ENCODE measurements at places on chromosomes 3 and 15.

- DNase-seq: no peak
Measured at GRCh38 chr3:111976254-111976653, 2.6 kb upstream of the ABHD10 start.

GRCh38 chr3:107496855-107497254 is 25.9 kb upstream of the BBX start:
- no peak for DNase-seq

GRCh38 chr15:67785431-67785830 is 39.9 kb upstream of the SKOR1 start:
- no peak for DNase-seq

- no peak for DNase-seq
Measured at GRCh38 chr3:85790445-85791030, 831.7 kb downstream of the CADM2 start.

DNA sequence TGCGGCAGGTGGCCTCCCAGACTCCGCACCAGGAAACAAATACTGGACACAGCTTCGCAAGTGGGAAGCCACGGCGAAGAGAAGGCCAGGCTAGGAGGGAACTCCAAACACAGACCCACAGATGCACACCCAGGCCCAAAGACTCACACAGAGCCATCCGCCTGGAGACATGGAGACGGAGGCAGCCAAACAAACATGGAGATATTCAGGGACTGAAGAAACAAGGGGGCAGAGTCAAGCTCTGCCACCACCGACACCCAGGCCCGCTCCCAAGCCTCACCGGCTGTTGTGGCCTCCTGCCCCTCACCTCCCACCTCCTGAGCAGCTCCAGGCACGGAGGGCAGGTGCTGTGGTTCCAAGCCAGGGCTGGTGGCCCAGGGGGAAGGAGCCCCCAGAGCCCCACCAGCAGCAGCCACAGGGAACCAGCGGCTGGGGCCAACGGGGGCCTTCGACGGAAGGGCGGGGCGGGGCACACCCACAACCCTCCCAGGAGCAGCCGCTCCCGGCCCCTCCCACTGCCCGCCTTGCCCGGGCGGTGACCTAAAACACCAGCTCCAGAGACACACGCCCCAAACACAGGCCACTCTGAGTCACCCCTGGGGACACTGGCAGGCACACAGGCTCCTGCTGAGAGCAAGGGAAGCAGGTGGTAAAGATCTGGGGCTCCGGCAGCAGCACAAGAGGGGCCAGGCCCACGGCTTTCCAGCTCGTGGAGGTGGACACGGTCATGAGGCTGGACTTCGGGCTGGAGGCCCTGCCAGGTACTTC is 31.9 kb downstream of the TNK2 start:
- DNase-seq: no peak

DNA sequence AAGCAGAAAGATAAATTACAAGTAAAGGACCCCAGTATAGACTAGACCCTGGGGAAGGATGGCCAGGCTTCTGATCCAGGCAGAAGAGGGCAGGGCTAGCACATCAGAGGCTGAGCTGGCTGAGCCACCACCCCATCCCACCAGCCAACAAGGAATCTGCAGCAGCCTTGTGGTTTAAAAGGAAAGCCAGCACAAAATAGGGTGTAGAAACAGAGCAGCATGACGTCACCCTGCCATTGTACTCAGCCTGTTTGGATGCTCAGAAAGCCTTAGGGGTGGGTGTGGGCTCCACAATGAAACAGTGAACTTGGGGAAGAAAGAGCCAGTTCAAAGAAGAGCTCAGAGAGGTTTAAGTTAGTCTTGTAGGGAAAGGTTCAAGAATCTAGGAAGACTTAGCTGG is 28.2 kb downstream of the DUOX1 start:
- no peak for DNase-seq

- no peak for DNase-seq
Measured at GRCh38 chr3:99532246-99532645, 106.1 kb upstream of the COL8A1 start.

DNA sequence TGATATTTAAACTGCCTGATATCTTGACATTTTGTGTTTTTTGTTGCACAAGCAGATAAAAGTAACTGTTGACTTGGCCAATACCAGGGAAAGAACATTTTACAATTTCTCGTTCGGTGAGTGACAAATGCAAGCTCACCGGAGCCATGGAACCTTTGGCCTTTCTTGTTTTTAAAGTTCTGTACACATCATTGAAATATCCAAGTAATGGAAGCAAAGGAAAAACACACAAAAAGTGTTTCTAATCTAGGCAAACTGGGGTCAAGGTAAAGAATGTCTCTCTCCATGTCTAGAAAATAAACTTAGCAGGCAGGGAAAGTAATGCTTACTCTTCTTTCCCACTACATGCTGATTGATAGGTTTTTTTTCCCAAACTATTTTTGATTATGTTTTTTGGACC is 27.8 kb downstream of the SPTSSB start:
- DNase-seq: no peak

DNA sequence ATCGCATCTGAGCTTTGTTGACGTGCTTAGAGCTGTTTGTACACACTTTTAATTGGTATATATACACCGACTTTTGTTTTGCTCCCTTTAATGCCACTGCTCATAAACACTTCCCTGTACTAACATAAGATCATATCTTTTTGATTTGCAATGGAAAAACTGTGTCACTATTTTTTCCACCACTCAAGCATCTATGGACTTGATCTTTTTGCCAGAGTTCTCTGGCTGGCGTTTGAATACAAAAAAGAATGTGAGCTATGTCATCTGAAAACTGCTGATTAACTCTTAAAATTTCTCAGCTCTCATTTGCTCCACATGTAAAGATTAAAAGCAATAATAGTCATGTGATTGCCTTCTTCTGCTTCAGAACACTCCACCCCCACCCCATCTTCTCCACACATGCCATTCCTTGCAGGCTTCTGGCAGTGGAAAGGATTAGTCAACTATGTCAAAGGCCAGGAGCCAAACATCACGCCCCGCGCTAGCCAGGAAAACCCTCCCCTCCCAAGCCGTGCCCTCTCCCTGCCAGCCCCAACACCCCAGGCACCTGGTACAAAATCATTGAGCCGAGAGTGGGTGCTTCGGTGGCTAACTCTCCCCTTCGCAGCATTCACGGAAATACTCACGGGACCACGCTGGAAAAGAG is 123.4 kb upstream of the MEF2A start:
- no peak for DNase-seq

DNA sequence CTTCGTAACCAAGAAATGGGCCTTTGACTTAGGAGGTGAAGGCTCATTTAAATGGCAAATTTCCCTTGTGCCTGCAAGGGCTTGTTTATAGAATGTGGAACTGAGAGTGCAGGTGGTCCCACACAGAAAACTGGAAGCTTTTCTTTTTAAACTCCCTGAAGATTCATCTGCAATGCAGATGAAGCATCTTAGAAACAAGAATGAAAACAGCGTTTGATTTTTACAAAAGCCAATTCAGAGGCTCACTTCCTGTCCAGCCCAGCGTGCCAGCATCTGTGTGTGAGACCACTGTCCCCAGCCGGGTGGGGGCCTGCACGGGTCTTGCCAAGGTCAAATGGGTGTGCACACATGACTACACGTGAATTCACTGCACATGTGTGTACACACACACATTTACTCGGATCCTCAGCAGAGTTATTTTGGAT is 94.7 kb downstream of the LINGO1 start:
- DNase-seq: no peak

GRCh38 chr3:69090021-69090420 is 5.3 kb downstream of the ARL6IP5 start:
- DNase-seq: no peak

DNA sequence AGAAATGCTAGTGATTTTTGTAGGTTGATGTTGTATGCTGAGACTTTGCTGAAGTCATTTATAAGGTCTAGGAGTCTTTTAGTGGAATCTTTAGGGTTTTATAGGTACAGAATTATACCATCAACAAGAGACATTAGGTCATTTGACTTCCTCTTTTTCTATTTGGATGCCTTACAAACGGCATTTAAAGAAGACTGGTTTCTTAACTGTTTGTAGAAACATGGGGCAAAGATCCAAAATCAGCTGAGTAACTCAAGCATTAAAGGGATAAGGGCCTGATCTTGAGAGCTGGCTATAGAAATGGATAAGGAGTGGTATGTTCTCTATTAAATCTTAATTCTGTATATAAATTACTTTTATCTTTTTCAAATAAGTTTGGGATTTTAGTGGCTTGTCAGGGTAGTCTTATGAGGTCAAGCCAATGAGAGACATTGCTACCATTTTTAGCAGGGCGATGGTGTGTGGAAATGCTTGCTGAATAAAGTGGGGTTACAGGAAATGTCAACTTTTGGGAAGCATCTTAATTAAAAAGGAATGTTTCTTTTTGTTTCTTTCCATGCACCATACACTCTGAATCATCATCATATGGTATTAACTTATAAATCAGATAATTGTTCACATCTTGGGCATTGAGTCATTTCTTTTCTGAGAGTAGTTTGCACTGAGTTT is 197.7 kb upstream of the GBE1 start:
- DNase-seq: no peak

GRCh38 chr3:118108769-118109168 is 925.9 kb downstream of the IGSF11 start:
- no peak for DNase-seq

DNA sequence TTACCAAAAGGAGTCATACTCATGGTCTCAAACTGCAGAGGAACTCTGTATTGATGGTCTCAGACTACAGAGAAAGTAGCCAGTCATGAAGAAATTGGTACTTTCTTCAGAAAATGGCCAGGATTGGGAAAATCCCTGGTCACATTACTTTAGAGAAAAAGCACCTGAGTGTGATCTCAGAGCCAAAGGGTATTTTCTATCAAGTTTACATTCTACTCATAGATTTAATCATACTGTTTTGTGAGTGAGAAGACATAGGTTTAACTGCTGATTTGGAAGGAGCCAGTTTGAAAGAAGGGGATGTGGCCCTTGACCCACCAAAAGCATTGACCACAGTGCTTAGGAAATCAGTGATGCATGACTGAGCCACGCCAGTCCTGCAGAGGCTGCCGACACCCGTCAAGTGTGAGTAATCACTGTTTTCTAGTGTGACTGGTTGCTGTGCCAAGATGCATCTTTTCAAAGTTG is 203.6 kb downstream of the AKAP13 start:
- DNase-seq: no peak

DNA sequence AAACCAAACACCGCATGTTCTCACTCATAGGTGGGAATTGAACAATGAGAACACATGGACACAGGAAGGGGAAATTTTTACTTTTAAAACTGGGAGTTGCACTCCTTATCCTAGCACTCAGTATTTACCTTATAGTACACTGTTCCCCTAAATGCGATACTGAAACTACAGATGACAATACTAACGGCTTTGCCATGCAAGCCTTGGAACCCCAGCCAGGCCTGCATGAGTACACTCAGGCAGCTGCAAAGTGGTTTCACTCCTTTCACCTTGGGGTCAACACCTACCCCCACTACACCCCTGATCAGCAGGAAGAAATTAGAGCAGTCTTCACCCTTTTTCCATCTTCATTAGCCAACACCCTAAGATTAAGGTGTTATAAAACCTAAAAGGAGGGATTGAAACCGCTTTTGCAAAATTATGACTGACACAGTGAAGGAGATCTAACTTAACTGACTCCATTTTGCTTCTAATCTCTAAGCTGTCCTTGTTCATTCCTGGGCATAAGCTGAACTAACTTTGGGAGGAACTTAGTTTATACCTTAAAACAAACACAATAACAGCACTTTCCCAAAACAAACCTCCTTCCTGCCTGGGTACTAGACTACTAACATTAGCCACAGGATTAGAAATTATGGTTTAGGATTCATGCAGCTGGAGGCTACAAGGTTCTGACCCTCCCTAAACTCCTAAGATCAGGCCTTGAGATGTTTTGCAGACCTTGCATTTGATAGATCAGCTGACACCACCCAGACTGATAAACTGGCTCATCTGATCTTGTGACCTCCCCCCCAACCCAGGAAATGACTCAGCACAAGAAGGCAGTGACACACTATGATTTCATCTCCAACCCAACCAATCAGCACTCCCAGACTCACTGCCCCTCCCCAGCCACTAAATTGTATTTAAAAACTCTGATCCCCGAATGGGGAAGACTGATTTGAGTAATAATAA is 452.1 kb upstream of the PPP2R3A start:
- no peak for DNase-seq

GRCh38 chr3:102941786-102942185 is 507.0 kb downstream of the ZPLD1 start:
- no peak for DNase-seq

GRCh38 chr15:56098195-56098863 is 104.9 kb upstream of the NEDD4 start:
- DNase-seq: no peak

GRCh38 chr15:38930851-38931572 is 366.4 kb upstream of the RASGRP1 start:
- DNase-seq: no peak

DNA sequence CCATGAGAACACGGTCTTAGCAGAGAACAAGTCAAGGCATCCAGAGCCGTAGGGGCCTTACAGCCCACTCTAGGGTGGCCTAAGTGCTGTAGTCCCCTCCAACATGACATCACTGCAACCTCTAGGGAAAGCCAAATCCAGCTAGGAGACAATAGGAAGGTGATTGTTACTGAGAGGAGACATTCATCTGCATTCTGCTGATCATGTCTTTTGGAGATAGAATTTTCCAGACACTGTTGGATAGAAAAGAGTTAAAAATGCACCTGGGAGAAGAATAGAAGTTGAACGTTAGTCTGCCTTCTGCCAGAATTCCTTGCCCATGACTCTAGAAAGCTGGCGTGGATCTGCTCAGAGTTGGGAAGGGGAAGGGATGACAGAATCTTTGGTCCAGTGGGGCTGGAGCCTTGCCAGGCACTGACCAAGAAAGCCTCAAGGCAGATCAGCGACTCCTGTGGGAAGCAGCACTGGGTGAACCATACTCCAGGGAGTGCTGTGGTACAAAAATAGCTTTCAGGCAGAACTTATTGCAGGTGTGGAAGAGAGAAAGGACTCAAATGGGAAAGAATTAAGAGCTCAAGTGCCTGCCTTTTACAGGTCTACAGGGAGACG is 44.8 kb upstream of the RAF1 start:
- no peak for DNase-seq

DNA sequence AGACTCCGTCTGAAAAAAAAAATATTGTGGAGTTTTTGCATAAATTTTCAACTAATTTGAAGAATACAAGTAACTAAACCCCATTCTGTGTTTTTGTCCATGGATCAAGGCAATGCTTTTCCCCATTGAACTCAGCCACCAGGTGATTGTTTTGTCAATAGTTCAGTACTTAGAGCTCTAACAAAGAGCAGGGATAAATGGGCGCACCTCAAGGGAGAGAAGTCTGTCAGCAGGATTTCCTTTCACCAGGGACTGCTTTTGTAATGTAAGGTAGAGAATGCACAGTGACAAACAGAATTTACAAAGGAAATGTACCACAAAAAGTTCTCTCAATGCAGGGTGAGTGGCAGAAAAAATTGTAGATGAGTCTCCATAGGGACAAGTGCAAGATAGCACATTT is 10.8 kb upstream of the ATP13A5 start:
- no peak for DNase-seq

- no peak for DNase-seq
Measured at GRCh38 chr15:100688549-100689120, 86.2 kb downstream of the ASB7 start.

- DNase-seq: no peak
Measured at GRCh38 chr15:66775127-66776105, 73.4 kb downstream of the SMAD6 start.
